WTC11 (cell line): ENCODE measurements at places on chromosomes 4 and X.

GRCh38 chr4:21452931-21453330, 495.6 kb downstream of the KCNIP4 start:
- DNase-seq: no peak

GRCh38 chrX:107548775-107549174, 79.5 kb upstream of the PRPS1 start:
- no peak for DNase-seq

GRCh38 chr4:23890369-23891063, 669 bp upstream of the PPARGC1A start:
- no peak for DNase-seq

- no peak for DNase-seq
Measured at GRCh38 chr4:16627999-16628398, 270.4 kb downstream of the LDB2 start.

GRCh38 chrX:110251526-110251925, 66.4 kb downstream of the AMMECR1 start:
- DNase-seq: no peak

- no peak for DNase-seq
Measured at GRCh38 chr4:123265443-123265842, 131.2 kb upstream of the SPRY1 start.

- no peak for DNase-seq
Measured at GRCh38 chrX:129629837-129630236, 24.9 kb downstream of the APLN start.

GRCh38 chrX:8846266-8846665, 45.1 kb upstream of the FAM9A start:
- no peak for DNase-seq
